ENCODE measurements at places on chromosomes 6 and 20.

GRCh38 chr20:34283844-34284243, 19.3 kb downstream of the AHCY start:
- DNase-seq, result no peak

GRCh38 chr6:166343150-166343487, 774 bp upstream of the SFT2D1 start:
- no peak for DNase-seq

DNA sequence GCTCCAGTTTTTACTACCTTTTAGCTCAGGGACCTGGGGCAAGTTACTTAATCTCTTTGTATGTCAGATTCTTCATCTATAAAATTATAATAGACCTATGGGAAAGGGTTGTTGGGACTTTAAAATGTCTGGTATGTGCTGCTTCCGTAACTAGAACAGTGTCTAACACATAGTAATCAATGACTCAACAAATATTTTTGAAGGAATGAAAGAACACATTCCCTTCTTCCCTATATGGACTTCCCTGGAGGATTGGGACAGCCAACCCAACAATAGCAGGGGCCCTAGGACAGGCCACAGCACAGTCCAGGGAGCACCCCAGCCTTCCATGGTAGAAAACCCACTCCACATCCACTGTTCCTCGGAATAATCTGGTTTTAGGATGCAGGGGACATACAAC, 50.7 kb upstream of the TPD52L1 start:
- DNase-seq, result peak; percentile 97

- DNase-seq, result no peak
Observed at GRCh38 chr6:168880271-168880670, 373.4 kb downstream of the THBS2 start.

DNA sequence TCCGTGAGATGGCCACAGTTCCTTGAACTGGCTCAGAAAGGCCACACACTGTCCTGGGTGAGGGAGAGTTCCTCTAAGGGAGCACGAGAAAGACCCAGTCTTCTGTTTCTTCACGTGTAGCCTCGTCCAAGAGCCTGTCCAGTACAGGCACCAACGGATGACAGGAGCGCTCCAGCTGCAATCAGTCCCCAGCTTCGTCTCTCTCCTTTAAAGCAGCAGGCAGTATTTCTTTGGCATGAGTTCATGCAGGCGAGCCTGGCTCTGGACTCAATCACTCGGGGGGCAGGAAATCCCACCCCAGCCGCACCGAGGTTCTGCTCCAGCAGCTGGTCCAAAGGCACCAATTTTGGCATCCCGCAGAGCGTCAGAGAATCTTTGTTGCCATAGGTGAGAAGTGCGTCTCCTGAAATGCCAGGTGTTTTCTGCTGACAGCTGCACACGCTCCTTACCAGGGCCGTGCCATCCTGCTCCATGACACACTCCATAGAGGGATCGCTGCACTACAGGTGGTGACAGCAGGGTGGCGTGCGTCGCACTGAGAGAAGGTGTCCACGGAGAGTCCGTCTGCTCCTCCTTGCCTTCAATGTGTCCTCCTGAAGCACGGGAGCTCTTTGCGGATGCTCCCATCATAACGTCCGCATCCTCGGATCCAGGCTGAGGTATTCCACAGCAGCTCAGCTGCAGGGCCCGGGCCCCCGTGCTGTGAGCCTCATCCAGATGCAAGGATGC, 59.6 kb upstream of the AFDN start:
- no peak for DNase-seq

DNA sequence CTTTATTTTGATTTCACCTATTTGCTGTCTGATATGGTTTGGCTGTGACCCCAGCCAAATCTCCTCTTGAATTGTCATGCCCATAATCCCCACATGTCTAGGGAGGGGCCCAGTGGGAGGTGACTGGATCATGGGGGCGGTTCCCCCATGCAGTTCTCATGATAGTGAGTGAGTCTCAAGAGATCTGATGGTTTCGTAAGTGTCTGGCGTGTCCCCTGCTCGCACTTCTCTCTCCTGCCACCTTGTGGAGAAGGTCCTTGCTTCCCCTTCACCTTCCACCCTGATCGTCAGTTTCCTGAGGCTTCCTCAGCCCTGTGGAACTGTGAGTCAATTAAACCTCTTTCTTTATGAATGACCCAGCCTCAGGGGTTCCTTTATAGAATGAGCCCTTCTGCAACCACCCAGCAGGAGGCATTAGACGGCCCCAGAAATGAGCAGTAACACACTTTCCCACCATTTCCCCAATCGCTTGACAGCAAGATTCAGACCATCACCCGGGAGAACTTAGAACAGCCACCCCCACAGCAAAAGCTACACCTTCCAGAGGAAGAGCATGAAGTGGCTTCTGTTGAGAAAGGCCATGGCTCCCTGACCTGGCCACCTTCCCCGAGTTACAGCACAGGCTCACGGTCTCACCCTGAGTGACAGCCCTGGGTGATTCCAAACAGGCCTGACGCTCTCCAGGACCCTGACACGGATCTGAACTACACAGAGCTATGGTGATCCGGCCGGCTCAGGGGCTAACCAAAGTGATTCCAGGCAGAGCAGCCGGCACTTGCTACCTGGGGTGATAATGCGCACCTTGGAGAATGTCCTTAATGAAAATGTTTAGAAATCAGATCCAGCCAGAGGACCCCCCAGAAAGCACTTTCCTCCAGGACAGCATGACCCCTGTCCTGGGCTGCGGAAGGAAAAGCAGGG, 131.2 kb upstream of the CDH4 start:
- DNase-seq, result peak; percentile 67

DNA sequence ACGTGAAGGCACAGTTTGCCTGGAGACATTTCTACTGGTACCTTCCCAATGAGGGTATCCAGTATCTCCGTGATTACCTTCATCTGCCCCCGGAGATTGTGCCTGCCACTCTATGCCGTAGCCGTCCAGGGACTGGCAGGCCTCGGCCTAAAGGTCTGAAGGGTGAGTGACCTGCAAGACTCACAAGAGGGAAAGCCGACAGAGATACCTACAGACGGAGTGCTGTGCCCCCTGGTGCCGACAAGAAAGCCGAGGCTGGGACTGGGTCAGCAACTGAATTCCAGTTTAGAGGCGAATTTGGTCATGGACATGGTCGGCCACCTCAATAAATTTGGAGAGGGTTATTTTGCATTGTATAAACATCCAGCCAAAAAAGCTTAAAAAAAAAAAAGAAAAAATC, 420.3 kb upstream of the FLRT3 start:
- DNase-seq, result no peak

- DNase-seq, result no peak
Observed at GRCh38 chr20:8221887-8222419, 89.9 kb downstream of the PLCB1 start.

GRCh38 chr20:37343212-37343993, 2.5 kb upstream of the SRC start:
- DNase-seq, result no peak

DNA sequence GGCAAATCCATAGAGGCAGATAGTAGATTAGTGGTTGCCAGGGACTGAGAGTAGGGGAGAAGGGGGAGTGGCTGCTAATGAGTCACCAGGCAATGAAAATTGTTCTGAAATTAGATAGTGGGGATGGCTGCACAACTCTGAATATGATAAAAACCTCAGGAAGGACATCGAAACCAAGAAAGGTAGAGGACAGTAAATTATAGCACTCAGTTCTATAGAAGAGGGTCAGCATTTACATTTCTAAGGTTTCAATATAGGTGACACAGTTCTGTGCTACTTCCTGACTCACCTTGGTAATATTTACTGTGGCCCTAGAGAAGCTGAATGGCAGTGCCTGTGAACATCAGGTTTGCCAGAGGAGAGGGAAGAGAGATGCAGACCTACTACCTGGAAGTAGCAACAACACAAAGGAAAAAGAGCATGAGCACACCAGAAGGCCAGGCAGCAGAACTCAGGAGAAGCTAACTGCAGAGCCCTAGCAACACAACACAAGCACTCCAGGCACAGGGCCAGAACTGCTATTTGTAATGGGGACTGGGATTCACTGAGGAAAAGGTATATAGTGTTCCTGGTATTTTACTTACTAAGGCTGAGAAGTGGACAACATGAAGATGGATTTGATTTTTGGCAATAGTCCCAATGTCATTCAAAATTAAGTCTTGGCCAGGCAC, 75.9 kb downstream of the PLCG1 start:
- DNase-seq, result no peak

- DNase-seq, result no peak
Observed at GRCh38 chr6:169795196-169795595, 43.8 kb downstream of the ERMARD start.

DNA sequence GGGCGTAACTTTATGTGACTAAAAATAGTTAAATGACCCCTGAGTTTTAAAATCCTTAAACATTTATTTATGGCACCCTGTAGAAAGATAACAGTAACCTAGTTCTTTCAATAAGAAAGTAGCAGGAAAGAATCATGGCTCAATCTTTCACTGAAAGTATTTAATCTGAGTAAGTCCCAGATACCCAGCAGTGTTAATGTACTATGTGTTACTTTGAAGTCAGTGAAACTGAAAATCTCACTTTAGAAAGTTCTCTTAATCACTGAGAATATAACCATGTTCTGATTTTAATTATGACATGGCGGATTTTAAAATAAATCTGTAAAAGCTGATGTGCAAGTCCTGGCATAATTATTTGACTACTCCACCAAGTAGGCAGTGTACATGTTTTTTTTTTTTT, 8.1 kb upstream of the HEY2 start:
- DNase-seq, result no peak

GRCh38 chr20:63509088-63509564, 10.2 kb upstream of the EEF1A2 start:
- DNase-seq, result peak; percentile 32

DNA sequence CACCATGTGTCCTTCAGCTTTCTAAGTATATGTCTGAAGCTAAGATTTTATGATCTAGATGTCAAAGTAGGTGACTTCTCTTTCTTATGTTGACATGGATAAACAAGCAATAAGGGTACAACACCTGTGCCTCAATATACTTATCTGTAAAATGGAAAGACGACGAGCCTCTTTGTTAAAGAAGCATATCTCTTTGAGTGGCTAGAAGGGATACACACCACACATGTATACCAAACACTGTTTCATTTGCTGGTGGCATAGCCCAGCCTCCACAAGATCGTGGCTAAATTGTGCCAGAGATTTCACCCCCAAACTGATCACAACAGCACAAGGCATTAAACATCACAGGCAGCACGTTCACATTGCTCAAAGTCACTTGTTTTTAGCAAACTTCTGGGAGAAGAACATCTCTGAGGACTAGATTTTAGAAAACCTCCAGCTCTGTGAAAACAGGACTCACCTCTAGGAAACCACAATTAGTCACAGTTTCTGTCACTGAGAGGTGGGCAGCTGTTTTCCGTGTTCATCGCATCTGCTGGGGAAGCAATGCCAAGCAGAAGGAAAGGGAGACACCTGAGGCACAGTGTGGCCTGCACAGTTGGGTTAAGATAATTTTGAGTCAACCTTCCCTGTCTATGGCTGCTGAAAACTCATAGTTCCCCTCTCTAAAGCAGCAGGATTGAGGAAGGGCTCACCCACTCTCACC, 263.0 kb upstream of the PLCB4 start:
- DNase-seq, result no peak

GRCh38 chr20:62876902-62877816, 15.5 kb upstream of the TCFL5 start:
- DNase-seq, result peak; percentile 57

DNA sequence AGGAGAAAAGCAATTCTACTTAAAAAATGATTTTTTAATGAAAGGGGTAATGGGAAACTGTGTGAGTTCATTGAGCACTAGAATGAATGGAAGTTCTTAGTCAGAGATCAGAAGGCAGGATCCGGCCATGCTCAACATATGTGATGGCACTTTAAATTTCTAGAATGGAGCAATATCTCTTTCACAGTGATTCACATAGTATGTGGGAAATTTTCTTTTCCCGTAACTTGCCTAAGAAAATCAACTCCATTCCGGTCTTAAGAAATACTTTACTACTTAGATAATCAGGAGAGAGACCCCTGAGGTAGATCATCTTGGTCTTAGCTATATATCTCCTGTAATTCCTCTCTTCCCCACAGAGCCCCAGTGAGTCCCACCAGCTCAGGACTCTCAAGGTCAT, 131.8 kb downstream of the SCML4 start:
- DNase-seq, result peak; percentile 78

All from AG10803 (cell line).